ENCODE measurements at places on chromosomes 11 and 22.
A peak's percentile ranks its signal among the peaks of the same experiment; 100 is the strongest.

DNA sequence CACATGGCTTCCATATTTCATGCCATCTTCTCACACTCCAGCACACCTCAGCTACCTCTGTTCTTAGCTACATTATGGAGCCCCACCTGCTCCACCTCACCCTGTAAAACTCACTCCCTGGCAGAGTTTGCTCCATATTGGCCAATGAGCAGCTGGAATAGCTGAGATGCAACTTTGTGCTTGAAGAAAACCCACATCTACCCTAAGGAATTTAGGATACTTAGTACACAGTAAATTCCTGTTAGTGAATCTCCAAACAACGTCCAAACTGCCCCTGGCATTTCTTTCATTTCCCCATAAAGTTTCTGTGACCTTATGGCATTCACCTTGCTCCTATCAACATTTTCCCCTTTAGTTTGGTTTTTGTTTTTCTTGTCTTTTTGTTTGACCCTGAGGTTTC, 2.2 kb upstream of the VWCE start:
- DNase-seq, result no peak

DNA sequence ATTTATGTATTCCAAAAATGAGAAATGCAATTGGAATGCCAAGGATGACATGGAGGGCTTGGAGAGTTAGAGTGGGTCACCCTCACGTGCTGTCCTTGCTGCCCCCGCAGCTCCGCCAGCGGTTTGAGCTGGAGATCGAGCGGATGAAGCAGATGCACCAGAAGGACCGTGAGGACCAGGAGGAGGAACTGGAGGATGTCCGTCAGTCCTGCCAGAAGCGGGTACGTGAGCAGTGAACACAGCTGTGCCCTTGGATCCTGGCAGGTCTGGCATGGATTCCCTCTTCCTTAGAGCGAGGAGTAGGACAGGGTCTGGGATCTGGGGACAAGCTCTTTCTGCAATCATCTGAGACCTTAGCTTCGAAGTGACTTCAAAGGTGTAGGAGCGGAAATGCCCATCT, 166.2 kb downstream of the MYO18B start:
- DNase-seq, result no peak

DNA sequence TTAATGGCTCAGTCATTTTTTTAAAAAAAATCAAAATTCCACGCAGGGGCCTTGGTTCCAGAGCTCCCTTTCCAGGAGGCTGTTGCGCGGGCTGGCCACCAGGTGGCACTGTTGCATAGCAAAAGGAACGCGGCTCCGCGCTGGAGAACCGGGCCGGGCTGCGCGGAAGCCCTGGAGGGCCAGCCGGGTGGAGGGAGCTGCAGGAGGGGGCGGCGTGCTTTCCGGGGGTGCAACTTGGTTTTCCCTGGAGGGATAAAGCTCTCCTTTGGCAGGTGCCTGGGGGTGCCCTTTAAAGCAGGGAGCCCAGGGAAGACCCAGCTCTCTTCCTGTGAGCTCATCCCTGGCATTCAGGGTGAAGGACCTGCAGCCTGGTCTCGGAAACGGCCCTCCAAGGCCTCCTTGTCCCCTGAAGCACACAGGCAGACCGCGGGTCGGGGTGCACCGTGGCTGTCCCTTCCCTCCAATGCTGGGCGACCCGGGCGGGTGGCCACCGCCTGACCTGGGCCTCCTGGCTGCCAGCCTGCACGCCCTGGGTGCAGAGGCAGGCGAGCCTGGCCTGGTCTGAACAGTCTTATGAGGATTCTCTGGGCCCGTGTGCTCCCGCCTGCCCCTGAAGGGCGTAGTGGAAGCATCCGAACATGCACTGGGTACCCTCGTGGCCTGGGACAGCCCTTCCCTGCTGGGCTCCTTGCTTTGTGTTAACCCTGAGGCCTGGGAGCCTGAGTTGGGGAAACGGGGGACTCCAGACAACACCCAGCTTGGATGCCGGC, 23.4 kb downstream of the KRTAP5-5 start:
- no peak for DNase-seq

GRCh38 chr11:69227271-69227670, 66.7 kb upstream of the MYEOV start:
- DNase-seq, result no peak

- DNase-seq, result no peak
Measured at GRCh38 chr11:31366795-31367194, 2.7 kb downstream of the DCDC1 start.

- DNase-seq, result no peak
Measured at GRCh38 chr11:4495986-4496385, 13.5 kb downstream of the OR52K1 start.

- DNase-seq, result no peak
Measured at GRCh38 chr11:117823946-117824420, 561 bp downstream of the FXYD2 start.

- DNase-seq, result no peak
Measured at GRCh38 chr22:45124176-45124847, 39.4 kb upstream of the NUP50 start.

DNA sequence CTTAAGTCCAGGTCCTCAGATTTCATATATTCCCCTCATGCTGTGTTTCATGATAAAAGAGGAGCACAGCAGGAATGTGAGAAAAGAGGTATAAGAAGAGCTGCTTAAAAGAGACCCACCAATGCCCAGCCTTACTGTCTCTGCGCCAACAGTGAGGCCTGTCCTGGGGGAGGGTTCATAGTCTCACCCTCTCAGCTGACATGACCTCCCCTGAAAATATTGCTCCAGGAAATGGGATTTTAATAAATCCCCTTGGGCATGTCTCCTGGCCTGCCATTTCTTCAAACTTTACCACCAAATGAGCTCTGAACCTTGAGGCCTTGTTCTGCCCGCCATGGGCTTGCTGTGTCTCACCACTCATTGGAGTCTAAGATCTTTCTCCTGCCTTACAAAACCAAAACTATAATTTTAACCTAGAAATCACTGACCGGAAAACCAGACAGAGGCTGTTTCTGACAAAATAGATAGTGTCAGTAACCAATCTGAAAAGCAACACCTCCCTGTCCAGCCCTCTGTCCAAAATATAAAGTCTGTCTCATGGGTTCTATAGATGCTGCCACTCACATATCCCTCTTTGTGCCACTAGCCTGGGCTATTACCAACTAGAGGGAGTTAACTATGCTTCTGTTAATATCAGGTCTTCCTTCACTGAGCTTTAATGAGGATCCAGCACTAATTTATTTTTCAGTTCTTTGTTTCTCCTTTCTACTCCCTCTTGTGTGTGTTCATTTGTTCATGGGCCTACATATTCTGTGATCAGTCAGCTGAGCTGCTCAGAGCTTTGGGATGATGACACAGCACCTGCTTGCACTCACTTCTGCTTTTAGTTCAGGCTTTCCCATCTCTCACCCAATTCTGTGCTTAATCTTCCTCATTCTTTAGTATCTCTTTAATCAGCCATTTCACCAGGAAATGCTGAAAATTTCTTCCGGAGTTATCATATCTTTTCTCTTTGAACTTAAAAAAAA, at the start of gene OR2AG2:
Gene OR2AG2, minus strand, starts transcription at position 51 of the 968 bp plus-strand sequence. CDS start 3,019 bp downstream, outside the sequence.
- no peak for DNase-seq

DNA sequence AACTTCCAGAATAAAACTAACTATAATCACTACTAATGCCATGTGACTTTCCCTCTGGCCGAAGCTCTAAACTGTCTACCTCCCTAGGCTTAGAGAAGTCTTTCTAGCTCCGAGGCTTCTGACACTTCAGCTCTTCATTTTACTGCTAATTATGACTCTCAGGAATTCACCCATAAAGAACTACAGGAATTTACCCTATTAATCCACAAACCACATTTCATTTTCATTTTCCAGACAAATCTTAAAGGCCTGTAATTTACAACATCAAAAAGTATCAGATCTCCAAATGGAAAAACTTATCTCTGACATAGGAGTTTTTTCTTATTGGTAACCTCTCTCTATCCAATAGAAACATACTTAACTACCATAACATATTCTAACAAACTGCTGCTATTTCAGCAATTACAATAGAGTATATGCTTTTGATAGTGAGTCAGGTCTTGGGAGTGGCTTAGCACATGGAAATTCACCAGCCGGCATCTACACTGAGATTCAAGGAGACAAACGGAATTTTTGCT, 33.4 kb downstream of the MRTFA start:
- DNase-seq, result peak; percentile 21

GRCh38 chr22:38240734-38241252, 32.0 kb downstream of the TMEM184B start:
- DNase-seq, result peak; percentile 77

GRCh38 chr11:68792400-68792966, 41.2 kb upstream of the TESMIN start:
- no peak for DNase-seq

DNA sequence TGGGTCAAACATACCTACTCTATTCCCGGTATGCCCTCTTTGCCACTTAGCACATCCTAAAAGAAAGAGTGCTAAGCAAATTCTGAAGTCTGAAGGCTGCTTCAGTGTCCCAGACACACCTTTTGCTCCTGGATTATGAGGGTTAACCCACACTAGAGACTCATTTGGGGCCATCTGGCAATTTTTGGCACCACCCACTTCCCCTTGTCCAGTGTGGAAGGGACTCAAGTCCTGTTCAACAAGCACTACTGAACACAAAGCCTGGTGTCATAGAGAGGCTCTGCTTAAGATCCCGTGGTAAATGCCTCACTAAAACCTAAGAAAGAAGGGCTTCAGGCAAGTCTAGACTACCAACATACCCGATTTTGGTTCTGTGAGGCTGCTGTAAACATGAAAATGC, 85.8 kb downstream of the SERGEF start:
- DNase-seq, result no peak

GRCh38 chr11:118912742-118913410, 12.8 kb downstream of the BCL9L start:
- DNase-seq, result no peak

GRCh38 chr11:7254731-7255291, 3.1 kb downstream of the SYT9 start:
- DNase-seq, result no peak

DNA sequence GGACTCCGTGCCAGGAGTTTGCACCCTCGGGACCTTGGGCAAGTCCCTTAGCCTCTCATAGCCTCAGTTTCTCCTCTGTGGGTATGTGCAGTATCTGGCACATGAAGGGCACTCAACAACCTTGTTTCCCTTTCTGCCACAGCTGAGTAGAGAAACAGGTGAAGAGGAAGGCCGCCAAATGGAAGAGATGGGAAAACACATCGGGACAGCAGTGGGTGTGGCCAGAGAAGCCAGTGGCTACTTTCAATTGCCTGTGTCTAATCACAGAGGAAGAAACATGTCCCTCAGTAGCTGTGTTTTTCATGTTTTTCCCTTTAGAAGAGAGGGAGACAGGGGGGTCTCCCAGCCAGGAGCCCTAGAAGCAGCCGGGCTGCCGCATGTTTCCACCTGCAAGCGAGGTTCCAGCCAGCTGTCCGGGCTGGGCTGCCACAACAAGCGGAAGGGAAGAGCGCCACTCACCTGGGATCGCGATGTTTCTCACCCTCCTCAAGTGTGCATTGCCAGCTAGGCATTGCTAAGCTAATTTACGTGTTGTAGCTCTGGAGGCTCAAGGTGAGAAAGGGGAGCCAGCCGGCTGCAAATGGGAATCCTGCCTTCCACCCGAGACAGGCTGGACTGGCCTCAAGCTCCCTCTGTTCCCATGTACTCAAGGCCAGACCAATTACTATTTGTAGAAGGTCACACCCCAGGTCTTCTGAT, 16.7 kb downstream of the ASPHD2 start:
- no peak for DNase-seq

DNA sequence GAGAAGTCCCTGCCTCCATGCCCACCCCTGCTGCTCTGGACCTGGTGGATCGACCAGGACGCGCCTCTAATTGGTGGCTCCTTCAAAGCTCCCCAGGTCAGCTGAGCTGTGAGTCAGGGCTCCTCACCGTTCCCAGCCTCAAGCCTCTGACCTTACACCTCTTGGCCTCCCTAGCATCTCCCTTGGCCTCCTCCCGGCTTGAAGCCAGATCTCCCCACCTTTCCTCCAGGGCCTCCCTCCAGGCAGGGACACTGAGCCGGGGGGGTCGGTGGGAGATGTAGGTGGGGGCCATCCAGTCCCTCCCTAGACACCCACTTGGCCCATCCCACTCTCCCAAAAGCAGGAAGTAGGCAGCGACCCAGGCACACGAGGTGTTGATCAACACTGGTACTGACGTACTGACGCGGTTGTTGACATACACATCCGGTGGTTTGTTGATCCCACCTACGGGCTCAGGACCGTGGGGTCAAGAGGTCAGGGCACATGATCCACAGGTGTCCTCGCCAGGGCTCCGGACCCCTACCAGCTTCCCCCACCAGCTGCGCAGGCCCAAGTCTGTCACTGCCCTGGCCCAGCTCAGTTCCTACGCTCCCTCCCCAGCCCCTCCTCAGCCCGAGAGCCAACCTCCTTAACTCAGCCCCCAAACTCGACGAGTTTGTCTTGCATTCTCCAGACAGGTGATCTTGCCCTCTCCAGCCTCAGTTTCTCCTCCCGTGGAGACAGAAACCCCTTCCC, 802 bp downstream of the ATG2A start:
- no peak for DNase-seq

GRCh38 chr22:21816787-21817496, 50.5 kb downstream of the MAPK1 start:
- DNase-seq, result peak; percentile 86

- no peak for DNase-seq
Measured at GRCh38 chr11:76512851-76513653, 68.2 kb downstream of the EMSY start.

- no peak for DNase-seq
Measured at GRCh38 chr11:93017821-93018690, 48.6 kb downstream of the MTNR1B start.

- no peak for DNase-seq
Measured at GRCh38 chr22:22030493-22031182, 48.1 kb upstream of the TOP3B start.

- no peak for DNase-seq
Measured at GRCh38 chr22:28043266-28043665, 124.2 kb upstream of the PITPNB start.

DNA sequence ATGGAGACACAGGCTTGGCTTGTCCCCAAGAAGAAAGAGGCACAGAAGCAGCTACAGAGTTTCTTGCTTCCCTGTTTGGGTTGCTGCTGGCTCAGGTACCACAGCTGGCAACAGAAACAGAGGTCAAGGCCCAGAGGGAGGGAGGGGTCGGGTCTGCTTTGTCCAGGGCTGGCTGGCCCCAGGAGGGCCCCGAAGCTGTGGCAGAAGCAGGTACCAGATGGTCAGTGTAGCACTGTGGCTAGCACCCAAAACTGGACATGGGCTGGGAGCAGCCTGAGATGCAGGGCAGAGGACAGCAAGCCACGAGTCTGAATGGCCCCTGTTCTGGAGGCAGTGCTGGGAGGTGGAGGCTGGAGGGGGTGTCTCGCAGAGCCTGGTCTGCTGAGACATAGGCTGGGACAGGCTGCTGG, 52.3 kb upstream of the CCDC188 start:
- no peak for DNase-seq
